ENCODE measurements at places on chromosomes 5 and 9.

DNA sequence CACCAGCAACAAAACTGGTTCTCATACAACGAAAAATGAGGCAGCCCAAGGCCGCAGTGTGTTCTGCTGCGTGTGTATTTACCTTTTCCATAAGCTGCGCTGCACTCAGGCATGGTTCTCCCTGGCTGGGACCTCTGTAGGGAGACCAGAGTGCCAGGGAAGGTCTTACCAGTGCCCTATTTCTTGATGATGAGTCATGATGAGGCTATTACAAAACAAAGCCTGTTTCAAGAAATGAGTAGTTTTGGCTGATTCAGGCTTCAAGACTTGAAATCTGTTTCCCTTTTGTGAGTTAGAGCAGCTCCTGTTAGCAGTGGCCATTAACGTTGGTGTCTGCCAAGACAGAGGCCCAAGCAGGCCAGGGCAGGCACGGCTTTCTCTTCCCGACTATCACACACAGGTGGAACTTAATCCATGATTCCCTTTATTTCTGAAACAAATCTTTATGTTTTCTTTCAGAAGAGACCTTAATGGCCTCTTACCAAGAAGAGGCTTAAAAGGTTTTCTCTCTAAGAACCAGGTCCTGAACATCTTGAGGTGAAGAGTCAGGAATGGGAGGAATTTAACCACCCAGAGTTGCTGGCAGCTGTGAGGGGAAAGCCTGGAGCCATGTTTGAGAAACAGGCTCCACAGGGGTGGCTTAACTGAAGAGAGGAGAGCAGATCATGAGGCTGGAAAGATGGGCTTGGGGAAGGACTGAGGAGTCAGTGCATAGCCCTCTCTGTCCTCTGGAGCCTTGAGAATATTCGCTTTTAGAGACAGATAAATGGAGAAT lies 41.4 kb upstream of the TIFAB start:
- no peak for DNase-seq

- DNase-seq: no peak
Measured at GRCh38 chr9:29456940-29457339, 1883.7 kb upstream of the C9orf72 start.

DNA sequence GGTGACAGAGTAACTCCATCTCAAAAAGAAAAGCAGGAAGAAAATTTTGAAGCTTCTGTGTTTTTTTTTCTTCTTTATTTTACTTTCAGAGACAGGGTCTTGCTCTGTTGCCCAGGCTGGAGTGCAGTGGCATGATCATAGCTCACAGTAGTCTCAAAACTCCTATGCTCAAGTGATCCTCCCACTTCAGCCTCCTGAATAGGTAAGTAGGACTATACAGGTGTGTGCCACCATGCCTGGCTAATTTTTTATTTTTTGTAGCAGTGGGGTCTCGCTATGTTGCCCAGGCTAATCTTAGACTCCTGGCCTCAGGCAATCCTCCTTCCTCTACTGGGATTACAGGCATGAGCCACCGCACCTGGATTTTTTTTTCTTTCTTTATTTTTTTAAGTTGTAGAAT lies 10.1 kb upstream of the C5orf24 start:
- DNase-seq: no peak

GRCh38 chr5:171537070-171537849 lies 117.8 kb downstream of the FGF18 start:
- DNase-seq: no peak

DNA sequence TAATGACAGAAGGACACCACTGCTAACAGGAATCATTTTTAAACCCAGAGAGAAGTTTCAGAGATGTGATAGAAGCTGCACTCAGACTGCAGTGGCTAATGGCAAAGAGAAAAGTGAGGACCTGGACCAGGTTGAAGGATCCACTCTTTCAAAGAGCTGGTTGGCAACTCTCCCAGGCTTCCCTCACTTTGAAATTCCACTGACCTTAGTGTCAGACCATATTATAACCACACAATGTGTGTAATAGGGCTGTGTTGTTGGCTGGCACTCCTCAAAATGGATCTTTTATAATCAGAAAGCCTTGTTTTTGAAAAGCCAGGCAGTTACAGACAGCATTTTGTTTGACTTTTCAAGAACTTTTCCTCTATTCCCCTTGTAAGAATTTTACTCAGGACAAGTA lies 280.7 kb downstream of the PRELID2 start:
- DNase-seq: no peak

DNA sequence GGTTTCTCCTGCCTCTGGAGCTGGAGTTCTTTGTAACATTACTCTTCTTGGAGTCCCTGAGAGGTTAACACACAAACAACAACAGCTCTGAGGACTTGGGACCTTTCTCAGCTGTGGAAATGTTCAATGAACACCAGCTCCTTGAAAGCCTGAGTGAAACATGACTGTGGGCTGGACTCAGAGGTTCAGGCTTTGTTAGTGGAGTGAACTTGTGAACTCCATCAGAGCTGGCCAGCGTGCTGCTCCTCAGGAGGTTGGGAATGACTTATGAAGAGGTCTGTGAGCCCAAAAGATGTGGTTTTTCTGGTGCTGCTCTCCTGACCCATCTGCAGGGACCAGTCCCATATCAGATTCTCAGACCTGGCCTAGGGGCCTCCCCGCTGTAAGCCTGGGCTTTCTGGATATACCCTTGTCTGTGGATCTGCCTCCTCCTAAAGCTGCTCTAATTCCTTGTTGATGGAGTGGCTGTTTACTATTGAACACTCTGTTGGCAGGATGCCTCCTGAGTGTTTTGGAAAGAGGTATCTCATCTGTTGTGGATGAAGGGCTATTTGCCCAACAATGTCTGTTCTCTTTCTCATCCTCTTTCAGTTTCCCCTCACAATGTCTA lies 170.0 kb upstream of the GDNF start:
- peak; percentile 36 for DNase-seq

DNA sequence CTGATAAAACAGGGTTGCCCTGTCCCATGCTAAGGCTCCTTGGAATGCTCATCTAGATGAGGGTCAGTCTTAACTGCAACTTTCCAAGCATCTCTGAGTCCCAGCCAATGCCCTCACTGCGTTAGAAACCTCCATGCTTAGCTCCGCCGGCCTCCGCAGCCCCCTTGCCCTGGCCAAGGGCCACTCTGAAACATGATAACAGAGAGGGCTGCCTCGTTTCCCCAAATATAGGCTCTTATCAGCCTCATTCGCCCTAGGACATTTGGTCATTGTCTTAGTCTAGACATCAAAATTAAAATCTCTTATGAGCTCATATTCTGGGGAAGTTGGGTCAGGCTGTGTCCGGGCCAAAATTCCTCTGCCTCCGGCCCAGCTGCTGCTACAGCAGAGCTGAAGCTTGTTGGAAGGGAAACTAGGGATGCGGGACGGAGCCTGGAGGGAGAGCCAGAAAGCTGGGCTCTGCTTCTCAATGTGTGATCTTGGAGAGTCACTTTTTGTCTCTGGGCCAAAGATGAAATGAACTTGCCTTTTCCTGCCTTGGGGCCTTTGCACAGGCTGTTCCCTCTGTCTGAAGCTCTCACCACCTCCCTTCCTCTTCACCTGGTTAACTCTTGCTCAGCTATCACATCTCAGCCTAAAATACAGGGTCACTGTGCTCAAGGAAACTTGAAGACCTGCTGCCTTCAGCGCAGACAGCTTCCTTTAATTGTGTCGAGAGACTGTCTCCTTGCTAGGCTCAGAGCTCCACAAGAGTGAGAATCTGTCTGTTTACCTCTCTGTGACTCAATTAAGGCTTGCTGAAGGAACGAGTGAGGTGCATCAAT lies 191.3 kb downstream of the RGS3 start:
- DNase-seq: no peak

DNA sequence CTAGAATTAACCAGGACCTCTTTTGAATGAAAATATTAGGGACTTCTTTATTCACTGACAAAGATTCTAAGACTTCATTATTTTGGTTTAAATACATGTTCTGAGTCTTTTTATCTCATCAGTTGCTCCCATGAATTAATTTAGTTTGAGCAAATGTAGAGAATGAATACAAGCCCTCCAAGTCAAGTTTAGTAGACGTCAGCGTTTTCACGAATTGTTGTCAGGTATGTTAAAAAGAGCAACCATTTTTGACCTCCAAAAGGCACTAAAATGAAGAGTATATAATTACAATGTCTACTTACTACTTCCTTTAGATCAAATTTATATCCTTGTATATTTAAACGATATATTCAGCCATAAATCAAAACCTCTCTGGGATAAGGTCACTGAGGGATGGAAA lies 809.3 kb upstream of the CDH6 start:
- no peak for DNase-seq
